CD4-positive, alpha-beta T cell treated with Interleukin-21 for 1 hour (primary cell): ENCODE measurements at places on chromosomes 7 and 10.

DNA sequence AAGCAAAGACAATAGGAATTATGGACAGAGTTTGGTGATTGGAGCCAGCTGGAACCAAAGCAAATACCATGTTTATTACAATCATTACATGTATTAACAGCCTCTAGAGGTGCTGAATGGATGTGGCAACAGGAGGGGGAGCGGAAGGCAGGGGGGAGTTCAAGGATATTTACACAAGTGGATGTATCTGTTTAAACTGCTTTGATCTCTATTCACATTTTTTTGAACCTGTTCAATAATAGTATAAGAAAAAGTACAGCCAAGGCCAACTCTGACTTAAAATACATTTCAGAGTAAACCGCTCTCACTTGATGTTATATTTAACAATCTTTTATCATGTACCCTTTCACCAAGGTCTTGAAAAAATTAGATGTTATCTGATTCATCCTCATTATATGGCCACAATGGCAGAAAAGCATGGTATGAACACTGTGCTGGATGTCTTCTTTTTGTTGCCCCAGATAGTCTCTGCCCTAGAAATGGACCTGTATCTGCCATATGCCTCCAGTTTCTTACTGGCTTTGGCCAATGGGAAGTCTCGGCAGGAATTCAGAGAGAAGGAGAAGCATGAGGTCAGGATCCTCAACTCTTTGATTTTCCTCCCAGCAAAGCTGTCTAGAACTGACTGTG, 88.2 kb upstream of the FAM133B start:
- no peak for DNase-seq

GRCh38 chr10:42781893-42782445, 626 bp upstream of the BMS1 start:
- DNase-seq, result no peak

GRCh38 chr10:80104066-80104926, 25.8 kb downstream of the TMEM254 start:
- DNase-seq, result peak; percentile 46

GRCh38 chr7:131999193-131999592, 442.8 kb upstream of the PODXL start:
- no peak for DNase-seq

GRCh38 chr7:12943781-12944180, 256.3 kb downstream of the ARL4A start:
- no peak for DNase-seq

DNA sequence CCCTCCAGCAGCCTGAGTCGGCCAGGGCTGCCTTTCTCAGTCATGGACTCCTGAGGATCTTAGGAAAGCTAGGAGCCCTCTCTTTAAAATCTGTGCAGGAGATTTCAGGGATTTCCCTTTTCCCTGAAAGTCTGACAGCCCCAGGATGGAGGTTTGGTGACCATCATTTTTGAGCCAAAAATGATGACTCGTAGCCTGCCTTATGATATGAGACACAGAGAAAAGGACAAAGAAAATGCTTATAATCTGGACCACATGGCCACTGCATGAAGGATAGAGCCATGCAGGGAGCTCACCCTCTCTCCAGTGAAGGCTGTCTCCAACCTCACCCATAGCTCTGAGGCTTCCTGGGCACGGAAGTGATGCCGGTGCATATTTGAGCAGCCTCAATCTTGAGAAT, 106.6 kb upstream of the CHST15 start:
- no peak for DNase-seq

- no peak for DNase-seq
Measured at GRCh38 chr10:132204078-132204780, 17.5 kb downstream of the DPYSL4 start.

DNA sequence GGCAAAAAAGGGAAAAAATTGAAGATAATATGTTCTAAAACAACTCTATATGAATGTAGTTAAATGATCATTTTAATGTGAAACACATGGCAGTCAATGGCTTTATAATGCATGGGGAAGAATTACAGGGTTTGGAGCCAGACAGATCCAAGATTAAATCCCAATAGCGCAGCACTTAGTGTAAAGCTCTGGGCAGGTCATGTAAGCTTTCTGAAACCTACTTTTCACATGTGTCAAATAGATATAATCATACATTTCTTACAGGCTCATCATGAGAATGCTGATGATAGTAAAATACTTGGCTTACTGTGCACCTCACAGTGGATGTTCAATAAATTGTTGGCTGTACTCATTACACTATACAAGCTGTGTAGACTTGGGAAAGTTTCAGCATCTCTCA, 48.0 kb upstream of the ZNF365 start:
- no peak for DNase-seq

GRCh38 chr7:47252675-47253074, 329.2 kb downstream of the TNS3 start:
- no peak for DNase-seq

DNA sequence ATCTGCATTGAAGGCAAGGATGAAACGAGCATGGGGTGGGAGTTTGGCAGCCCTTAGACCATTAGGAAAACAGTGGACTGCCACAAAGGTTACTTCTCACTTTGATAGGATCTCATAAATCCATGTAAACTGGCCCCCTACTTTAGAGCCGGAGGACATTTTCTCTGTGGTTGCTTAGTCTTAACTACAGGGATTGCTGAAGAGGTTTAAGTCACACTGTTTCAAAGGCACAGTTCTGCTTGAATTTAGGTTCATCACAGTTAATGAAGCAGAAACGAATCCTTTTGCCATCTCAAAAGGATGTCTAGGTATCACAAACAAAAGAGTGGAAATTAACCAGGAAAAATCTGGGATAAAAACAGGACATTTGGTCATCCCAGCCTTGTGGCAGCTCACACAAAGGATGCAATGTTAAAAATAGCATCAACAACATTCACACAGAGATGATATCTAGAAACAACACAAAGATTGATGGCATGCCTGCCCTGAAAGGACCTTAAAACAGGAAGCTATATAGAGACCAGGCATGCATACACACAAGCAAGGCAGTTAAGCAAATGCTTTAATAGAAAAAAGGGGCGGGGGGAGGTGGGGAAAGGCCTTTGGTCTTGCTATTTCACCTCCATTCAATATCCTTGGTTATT, 74.0 kb downstream of the DOCK4 start:
- DNase-seq, result no peak

DNA sequence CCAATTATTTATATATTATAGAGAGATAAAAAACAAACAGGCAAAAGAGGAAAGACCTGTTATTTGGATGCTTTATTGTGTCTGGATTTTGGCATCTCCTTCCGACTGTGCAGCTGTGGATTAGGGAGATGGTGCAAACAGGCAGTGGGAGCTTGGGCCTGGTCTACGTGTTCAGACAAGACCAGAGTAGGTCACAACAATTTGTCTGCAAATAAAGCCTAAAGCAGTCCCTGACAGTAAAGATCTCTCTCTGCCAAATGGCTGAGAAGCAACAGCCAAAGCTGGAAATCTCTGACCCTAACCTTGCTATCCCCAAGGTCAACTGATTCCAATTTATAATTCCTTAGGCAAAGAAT, 82.0 kb downstream of the ABLIM1 start:
- DNase-seq, result no peak

DNA sequence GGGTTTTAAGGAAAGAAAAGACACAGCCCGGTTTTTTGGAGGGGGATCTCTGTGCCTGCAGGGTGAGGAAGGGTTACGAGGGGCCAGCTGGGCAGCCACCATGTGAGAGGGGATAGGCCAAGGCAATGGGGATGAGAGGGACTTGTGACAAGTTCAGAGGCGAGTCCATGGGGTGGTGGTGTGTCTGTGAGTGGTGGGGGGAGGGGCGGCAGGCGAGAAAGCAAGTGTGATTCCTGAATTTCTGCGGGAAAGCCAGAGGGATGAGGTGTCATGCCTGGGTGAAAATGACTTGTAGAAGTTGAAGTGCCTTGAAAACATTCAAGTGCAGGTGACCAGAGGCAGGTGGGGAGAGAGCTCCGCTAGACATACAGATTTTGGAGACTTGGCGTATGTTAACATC, 61.0 kb upstream of the RNF32 start:
- no peak for DNase-seq

- no peak for DNase-seq
Measured at GRCh38 chr7:15326044-15326644, 235.7 kb downstream of the AGMO start.

DNA sequence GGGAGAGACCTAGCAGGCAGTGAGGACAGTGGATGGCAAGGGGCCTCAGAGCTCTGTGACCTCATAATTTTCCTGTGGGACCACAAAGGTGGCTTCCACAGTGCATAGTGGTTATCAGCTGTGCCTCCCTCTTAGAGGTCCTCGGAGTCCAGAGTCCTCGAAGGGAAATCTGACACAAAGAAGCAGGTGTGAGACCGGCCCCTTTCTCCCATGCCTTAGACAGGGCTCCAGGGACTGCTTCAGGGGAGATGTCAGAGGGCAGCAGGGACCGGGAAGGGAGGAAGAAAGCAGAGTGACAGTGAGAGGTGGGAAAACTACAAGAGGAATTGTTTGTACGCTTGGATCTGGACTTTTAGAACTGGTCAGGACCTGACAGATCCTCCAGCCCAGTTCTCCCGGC, 66.3 kb downstream of the BAMBI start:
- no peak for DNase-seq
